ENCODE measurements at places on chromosomes 4 and X.
A peak's percentile ranks its signal among the peaks of the same experiment; 100 is the strongest.

DNA sequence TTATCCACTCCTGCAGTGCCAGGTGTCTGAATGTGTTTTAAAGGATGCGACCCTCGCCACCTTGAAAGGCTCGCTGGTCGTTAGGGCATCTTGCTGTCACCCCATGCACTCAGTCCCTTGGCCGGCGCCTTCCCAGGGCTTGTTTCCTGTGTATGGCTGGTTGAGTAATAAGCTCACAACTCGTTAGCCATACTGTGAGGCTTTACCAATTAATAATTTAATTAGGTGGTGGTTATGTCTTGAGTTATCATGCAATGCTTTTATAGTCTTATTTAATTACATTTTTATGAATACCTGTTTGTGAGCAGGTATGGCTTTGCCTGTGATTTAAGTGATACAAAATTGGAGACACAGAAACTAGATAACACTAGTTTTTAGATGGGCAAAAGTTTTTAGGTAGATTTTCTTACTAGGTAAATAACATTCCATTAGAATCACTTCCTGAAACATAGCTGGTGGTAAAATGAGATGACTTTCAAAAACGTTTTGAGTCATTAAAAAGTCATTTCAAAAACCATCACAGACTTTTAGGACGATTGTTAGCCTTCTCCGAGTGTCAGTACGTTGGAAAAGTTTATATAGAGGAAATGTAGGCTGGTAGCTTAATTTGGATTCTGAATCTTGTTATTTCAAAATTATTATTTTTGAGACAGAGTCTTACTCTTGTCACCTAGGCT, 18.2 kb downstream of the PTTG2 start:
- peak; percentile 36 for DNase-seq

DNA sequence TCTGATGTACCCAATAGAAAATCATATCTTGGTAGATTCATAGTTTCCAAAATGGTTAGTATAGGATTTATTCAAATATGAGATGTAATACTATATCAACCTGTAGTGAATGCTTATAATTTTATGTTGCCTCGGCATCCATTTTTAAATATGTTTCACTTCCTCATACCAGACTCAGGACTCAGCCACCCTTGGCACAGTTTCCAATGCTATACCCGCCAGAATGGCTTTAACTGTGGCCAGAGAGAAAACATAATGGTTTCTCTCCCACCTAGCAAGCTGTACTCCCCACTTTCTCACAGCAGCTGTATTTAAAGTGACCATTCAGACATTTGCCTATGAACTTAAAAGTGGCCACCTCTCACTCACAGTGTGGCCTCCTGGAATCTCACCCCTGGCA, 466.6 kb upstream of the PABPC4L start:
- DNase-seq: no peak

DNA sequence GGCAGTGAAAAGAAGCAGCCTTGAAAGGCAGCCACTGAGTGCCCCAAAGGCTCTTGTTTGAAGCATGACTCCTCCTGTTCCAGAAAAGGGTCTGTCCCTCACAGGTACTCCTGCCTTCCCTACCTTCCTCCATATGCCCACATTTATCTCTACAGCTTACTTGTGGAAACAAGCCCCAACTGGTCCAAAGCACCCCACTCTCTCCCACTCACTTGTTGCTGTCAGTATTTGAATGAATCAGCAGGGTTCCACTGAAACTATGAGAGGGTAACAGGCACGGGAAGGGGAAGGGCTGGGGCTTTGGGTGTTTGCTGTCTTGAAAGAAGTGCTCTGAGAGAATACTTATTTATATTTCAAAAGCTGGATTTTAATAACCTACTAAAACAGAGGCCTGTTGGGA, 34.9 kb downstream of the GPR143 start:
- DNase-seq: peak; percentile 28

- no peak for DNase-seq
Observed at GRCh38 chr4:129218360-129218759, 122.4 kb downstream of the C4orf33 start.

DNA sequence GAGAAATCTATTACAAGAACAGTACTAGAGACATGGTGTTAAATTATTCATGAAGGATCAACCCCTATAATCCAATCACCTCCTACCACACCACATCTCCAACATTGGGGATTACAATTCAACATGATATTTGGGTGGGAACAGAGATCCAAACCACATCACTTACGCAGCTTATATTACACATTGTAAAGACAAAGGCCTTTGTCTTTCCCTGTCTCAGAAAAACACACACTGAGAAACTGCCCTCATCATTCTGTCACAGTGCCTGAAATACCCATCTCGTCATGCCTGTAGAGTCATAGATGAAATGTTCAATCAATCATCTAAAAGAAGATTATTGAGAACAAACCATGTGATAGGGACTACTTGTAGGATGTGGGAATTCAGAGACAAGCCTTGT, 558.8 kb upstream of the GRIA3 start:
- no peak for DNase-seq

GRCh38 chrX:115459883-115460880, 100.8 kb upstream of the PLS3 start:
- no peak for DNase-seq

DNA sequence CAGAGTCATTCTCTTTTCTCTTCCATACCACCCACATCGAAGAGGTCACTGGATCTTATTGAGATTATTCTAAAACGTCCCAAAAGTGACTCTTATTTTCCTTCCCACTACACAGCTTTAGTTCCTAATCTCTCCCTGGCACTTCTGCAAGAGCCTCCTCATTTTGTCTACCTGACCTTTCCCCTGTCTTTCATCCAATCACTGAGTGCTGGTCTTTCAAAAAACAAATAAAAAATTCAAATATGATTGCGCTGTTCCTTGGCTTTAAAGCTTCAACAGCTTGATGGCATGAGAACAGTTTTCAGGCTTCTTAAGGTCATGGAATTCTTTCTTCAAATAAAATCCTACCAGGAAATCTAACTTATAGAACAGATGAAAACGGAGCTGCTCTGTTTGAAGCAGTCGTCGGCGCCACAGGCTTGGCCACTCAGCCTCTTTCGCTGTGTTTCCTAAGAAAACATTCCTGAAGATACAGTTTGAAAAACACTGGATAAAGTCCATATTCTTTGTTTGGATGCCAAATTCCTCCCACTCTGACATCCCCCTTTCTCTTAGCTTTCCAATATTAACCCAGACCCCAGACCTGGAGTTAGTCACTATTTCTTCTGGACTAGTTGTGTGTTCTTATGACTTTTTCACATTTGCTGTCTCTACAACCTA, 12.5 kb downstream of the SYTL5 start:
- no peak for DNase-seq

DNA sequence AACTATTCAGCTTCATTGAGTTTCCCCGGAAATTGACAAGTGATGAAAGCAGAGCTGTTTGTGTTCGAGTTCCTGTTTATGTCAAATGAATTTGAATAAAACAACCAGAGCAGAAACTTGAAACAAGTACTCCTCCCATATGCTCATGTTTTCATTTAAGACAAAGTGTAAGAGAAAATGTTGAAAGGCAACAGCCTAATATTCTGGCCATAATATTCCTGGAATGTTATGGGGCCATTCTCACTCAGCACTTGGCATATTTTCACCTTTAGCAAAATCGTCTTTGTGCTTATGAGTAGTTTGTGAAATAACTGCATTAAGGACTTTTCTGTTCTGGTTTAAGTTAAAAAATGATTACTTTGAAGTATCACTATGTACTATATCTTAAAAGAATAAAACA, 276.0 kb upstream of the FAT1 start:
- DNase-seq: no peak

DNA sequence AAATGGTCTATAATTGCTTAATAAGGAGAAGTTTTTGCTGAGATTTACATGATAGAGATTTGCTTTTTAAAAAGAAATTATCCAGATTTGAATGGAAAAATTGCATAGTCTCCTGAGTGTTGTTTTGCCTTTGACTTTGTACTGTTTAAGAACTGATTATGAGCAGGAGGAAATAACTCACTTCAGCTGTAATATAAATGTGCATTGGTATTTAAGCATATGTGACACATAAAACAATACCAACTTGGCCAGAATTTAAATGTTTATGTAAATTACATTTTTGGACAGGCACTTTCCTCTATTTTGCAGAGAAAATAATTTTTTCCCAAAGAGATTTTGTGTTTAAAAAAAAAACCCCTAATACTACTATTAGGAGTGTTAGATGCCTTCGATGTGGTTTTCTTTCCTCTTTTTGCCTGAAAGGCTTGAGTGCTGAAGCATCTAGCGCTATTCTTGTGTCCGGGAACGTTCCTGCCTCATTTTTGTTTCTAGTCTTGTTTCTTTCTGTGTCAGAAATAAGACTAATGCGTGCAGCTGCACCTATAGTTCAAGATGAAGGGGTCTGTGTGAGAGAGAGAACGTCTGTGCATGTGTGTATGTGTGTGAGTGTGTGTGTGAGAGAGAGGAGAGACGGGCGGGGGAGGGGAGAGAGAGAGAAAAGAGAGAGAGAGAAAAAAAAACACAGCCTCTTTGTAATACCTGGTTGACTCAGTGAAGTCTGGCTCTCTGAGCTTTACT, 60.8 kb downstream of the TBL1X start:
- no peak for DNase-seq

- no peak for DNase-seq
Observed at GRCh38 chr4:172188248-172188988, 375.2 kb downstream of the GALNTL6 start.

GRCh38 chr4:87121341-87122065, 98.9 kb downstream of the KLHL8 start:
- no peak for DNase-seq

GRCh38 chr4:26955241-26955640, 94.6 kb downstream of the STIM2 start:
- DNase-seq: no peak

- DNase-seq: no peak
Observed at GRCh38 chrX:3462166-3462508, 115.7 kb upstream of the MXRA5 start.

GRCh38 chr4:60656171-60656570, 544.0 kb upstream of the ADGRL3 start:
- no peak for DNase-seq

GRCh38 chrX:750812-751211, 120.2 kb downstream of the SHOX start:
- no peak for DNase-seq

GRCh38 chrX:10571260-10571659, 49.1 kb downstream of the MID1 start:
- DNase-seq: no peak

DNA sequence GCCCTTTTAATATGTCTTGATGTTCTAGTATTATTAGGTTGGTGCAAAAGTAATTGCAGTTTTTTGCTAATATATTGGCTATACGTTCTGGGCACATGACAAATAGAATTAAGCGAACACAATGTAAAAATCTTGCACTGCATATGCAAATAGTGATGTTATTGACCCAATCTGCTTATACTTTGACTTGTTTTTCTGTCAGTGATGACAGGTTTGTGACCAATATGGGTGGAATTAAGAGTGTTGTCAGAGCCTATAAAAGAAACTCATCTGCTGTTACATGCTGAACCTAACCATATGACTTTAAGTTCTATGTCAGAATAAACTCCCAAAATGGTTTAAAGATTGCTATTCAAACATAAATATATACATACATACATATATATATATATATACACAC, 30.7 kb upstream of the HPGD start:
- DNase-seq: no peak

- DNase-seq: peak; percentile 75
Observed at GRCh38 chr4:38980903-38981676, 51.1 kb downstream of the TMEM156 start.

GRCh38 chrX:1506916-1507315, 30.1 kb downstream of the P2RY8 start:
- no peak for DNase-seq

DNA sequence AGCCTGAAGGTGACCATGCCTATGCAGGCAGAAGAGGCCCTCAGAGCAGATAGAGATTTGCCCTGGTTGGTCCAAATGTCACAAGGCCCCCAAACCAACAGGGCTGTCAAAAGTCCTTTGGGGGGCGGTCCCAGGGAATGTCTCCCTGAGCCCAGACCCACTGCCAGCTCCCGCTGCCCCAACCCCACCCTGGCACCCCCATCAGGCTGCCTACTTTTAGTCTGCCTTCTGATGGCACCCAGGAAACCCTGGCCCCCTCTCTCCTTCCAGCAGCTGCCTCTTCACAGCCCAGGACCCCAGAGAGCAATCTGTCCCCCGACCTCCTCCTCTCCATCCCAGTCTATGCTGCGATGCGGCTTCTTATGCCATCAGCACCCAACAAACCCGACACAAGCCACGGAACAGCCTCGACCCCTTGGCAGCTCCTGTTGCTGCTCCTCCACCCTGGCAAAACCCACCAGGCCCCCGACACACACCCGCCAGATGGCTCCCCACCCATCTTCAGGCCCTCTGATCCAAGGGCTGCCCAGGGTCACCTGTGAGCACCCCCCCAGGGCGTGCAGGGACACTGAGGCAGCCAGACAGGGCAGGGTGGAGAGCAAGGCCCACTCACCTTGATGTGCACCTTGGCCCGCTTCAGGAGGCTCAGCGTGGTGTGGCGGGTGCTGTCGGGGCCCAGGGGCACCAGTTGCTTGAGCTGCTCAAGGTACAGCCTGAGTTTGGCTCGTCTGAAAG, 9.9 kb downstream of the MXD4 start:
- DNase-seq: no peak

DNA sequence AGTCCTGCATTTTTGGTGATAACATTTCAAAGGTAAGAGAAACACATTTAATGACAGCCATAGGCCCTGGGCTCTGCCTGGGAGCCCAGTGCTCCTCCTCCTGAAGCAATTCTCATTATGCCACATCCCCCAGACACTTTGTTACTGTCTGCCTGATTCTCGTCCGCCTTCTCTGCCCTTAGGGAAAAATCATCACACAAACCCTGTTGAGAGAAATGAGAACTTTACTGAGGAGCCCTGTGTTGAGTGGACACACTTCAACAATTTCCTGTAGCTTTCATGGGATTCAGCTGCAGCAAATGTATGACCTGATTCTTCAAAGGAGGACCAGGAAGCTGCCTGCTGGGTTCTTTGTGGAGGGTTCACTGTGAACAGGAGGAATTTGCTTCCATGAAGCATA, 566.5 kb upstream of the FRG1 start:
- DNase-seq: no peak

GRCh38 chr4:67624939-67625338, 66.4 kb downstream of the STAP1 start:
- no peak for DNase-seq

DNA sequence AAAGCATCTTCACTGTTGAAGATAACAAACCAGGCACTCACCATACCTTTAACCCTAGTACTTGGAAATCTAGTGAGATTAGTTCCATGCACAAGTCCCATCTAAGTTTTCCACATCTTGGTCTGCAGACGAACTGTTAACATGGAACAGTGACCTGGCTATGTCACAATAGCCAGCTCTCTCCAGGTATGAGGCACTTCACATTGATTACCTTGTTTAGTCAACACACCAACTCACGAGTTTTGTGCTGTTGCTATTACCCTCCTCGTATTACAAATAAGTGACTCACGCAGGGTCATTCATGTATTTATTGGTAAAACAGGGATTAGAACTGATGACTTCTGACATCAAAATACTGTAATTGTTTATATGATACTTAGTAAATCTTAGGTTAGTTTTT, 36.4 kb upstream of the FRAS1 start:
- no peak for DNase-seq

DNA sequence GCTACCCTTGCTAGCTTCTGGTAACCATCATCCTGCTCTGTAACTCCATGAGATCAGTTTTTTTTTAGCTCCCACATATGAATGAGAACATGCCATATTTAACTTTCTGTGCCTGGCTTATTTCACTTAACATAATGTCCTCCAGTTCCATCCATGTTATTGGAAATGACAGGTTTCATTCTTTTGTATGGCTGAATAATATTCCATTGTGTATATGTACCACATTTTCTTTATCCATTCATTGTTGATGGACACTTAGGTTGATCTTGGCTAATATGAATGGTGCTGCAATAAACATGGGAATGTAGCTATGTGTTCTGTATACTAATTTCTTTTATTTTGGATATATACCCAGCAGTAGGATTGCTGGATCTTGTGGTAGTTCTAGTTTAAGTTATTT, 204.7 kb downstream of the BMPR1B start:
- no peak for DNase-seq
